PC-9 (cell line): ENCODE measurements at places on chromosomes 16 and 17. TPM values are rescaled to one million over a fixed set of nuclear protein-coding genes. Genes with fewer than 3 reads are reported as not detected.

Gene HOXB7
- 28.2 and 34.0 TPM in 2 replicates for total RNA-seq

Gene TERB1
- 0.75 TPM in 1 of 2 replicates, not detected in the other for total RNA-seq

Gene KRTAP2-3
- 0.57 TPM in 1 of 2 replicates, not detected in the other for total RNA-seq

Gene SUZ12
- 20.1 and 27.0 TPM in 2 replicates for total RNA-seq

Gene RAB34
- 161 and 174 TPM in 2 replicates for total RNA-seq

Gene BLTP2
- total RNA-seq, result 161 and 204 TPM in 2 replicates

Gene LRRC36
- not detected in 2 replicates for total RNA-seq

- DNase-seq, result no peak
Observed at GRCh38 chr17:4204190-4204589, 59.6 kb downstream of the ANKFY1 start.

DNA sequence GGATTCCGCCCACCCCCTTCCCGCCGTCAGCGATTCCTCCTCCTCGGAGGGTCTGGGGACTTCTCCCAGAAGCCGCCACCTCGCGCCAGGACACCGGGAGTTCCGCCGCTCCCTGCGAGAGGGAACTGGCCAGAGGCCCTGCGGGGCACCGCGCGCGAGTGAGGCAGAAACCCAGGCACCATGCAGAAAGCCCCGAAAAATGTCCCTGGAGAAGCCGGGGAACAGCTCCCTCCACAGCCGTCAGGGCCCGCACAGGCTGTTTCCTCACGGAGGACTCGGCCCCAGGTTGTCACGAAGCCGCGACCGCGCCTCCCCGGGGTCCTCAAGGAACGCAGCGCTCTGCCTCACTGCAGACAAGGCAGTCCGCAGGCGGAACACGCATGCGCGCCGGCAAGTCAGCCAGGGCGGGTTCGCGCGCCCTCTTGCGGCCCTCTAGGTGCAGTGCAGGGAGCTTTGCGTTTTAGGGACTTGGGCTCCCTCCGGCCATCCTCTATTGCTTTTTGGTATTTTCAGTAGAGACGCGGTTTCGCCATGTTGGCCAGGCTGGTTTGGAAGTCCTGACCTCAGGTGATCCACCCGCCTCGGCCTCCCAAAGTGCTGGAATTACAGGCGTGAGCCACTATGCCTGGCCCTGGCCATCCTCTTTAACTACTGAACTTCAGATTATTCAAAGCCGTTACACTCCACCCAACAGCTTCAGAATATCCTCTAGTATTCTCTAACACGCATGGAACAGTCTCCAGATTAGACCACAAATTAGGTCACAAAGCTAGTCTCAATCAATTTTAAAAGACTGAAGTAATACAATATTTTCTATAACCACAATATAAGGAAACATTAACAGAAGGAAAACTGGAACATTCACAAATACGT is 20.3 kb upstream of the ZNF287 start:
- peak; percentile 62 for DNase-seq

- DNase-seq, result no peak
Observed at GRCh38 chr16:19844945-19845641, 39.6 kb downstream of the GPRC5B start.

DNA sequence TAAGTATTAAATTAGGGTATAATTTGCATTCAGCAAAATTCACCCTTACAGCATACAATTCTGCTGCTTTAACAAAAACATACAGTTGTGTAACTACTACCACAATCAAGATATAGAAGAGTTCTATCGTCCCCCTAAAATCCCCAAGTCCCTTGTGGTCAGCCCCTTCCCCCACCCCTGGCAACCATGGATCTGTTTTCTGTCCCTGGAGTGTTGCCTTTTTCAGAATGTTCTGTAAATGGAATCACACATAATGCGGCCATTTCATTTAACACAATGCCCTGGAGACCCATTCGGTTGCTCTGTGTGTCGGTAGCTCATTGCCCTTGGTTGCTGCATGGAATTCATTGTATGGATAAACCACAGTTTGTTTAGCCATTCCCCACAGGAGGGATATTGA is 190.2 kb downstream of the IRX5 start:
- no peak for DNase-seq

DNA sequence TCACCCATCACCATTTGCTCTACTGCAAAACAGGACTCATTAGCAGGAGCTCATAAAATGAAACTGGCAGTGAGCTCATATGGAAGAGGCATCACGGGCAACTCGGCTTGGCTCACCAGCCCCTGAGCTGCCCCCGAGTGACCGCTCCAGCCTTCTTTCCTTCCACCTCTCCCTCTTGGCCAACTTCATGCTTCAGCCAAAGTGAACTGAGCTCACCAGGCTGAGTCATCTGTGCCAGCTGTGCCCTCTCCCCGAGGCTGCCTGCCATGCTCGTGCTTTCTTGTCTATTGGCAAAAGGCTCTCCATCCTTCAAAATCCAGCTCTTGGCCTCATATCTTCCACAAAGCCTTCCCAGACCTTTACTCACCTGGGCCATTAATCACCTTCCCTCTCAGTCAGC is 391.4 kb downstream of the WWOX start:
- DNase-seq, result no peak

- DNase-seq, result no peak
Observed at GRCh38 chr16:1028056-1028455, 44.5 kb upstream of the SSTR5 start.

- peak; percentile 32 for DNase-seq
Observed at GRCh38 chr16:35152067-35152627, 1692.7 kb downstream of the TP53TG3F start.

DNA sequence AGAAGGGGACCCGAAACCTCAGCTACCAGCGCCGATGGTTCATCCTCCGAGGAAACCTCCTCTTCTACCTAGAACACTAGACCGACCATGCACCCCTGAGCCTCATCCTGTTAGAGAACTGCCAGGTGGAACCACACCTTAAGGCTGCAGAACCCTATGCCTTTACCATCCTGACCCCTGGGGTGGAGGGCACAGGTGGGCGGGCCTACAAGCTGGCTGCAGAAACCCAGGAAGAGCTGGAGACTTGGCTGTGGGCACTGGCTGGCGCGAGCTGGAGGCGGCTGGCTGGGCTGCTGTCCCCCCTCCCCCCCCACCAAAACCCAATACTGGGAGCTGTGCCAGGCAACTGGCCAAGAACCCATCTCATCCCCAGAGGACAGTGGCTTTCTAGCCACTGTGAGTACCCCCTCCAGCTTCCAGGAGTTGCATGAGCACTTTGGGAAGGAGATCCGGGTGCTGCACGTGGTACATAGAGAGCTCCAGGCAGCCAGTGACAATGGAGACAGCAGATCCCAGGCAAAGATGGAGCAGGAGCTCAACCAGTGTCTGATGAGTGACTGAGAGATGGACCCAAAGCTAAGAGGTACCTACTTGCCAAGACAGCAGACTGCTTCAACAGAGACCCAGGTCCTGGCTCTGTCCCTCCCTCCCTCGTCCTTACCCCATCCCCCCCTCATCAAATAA is 1.4 kb upstream of the CD2BP2 start:
- peak; percentile 40 for DNase-seq

DNA sequence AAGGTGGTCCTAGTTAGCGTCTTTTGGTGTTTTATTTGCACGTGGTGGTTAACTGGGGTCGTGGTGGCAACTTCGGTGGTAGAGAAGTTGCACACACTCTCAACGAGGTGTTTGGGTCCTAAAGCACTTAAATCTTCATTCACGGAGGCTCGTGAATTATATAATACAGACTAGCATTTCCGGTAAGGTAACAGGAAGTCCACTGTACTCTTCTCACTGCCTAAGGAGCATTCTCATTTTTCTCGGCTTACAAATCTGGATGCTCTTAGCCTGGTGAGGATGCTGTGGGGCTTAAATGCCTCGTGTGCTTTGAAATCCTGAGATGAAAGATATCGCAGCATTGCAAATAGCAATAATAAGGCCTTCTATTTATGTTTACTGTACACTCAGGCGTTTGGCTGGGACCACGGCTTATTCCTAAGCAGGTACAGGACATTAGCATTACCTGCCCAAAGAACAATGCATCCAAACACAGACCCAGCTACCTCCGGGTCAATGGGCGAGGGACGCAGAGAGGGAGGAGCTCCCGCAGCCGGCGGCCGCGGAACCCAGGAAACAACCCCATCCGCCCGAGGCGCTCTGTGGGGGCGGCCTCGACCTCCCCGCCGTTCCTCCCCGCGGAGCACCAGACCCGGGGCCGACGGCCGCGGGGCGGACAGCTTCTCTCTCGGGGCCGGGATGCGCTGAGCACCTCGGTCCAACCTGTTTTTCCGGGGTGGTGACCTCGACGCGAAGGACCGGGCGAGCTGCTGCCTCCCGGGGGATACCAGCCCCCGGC is 856 bp downstream of the DNAJA2 start:
- peak; percentile 57 for DNase-seq

DNA sequence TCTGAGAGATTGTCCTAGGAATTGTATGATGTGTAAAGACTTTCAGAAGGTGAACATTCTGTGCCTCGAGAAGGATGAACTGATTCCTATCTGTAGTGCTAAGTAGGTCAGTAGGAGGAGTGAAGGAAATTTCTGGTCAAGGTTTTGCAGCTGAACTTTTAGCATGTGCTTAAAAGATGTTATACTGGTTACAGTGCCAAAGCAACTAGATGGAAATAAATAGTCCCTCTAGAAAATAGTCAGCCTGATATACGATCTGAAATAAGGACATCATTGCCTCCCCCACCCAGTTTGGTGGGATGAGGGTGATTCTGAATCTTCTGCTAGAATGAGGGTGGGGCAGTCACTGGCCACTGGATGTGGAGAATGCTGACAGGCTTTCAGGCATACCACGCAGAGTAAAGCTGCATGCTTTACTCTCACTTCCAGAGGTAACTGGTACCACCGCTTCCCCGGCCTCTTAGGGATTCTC is 57.2 kb upstream of the VPS4A start:
- DNase-seq, result no peak

DNA sequence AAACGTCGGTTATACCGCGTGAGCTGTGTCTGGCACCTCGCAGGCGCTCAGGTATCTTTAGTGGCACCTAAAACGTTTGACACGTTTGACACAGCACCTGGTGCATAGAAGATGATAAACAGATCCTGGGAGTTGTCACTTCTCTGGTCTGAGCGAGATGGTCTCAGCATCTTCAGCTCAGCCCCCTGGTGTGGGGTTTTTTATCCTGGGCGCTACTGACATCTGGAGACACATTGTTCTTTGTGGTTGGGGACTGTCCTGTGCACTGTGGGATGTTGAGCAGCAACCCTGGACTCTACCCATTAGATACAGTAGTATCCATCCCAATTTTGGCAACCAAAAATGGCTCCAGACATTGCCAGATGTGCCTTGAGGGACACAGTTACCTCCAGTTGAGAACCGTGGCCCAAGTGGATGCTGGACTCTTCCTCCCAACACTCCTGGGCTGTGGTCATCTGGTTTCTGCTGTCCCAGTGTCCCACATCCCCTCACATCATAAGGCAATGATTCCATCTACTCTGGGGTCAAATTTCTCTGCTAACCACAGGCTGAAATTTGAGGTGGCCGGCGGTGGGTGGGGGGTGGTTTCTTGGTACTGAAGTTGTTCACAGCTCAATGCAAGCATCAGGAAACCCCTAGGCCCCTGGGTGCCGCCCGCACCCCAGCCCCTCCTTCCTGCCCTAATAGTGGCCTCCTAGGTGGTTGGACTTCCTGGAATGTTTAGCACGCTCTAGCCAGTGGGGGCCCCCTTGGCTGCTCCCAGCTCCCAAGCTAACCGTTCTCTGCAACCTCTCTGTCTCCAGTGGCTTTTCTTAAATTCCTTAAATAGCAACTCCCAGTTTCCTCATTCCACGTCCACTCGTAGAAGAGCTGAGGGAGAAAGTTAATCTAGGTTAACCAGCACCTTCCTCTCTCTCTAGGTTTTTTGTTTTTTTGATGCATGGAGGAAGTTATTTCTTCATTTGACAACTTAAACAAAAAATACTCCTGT is 124.8 kb downstream of the ABCC1 start:
- peak; percentile 98 for DNase-seq

GRCh38 chr16:28117168-28117565 is 53.7 kb upstream of the GSG1L start:
- no peak for DNase-seq

DNA sequence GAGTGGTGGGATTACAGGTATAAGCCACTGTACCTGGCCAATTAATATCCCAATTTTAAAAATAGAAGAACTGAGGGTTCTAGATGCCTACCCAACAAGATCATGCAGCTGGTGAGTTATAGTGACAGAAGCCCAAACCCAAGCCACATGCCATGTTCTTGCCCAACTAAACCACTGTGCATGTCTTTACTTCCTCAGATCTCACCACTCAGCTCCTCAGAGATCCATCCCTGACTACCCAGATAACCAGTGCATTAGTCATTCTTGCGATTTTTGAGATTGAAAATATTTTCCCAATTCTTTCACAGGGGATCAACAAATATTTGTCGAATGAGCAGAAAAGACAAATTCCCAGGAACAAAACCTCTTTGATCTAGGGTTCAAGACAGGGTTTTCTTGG is 303.1 kb downstream of the CBLN1 start:
- no peak for DNase-seq

GRCh38 chr17:17387498-17388362 is 84.6 kb downstream of the NT5M start:
- DNase-seq, result peak; percentile 75

- no peak for DNase-seq
Observed at GRCh38 chr17:74430385-74430705, 1.5 kb upstream of the GPRC5C start.
